ENCODE measurements at places on chromosomes 12 and 14.

- DNase-seq, result no peak
These were observed 254.8 kb downstream of the PRKD1 start for GRCh38 chr14:29672831-29673230.

DNA sequence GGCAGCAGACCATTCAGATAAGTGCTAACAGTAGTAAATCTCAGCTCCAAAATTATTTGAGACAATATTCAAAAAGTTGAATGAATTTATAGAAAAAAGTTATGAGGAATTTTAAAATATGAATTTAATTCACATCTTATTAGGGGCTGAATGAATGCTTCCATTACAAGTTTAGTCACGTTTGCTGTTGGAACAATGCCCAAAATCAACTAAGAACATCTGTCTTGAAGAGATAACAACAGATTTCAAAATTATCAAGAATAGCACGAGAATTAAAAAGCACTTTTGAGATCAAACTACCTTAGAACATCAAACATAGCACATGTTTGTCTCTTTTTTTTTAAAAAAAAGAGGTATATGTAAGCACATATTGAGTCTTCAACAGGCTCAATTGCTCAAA, 115.4 kb upstream of the PPFIA2 start:
- no peak for DNase-seq

DNA sequence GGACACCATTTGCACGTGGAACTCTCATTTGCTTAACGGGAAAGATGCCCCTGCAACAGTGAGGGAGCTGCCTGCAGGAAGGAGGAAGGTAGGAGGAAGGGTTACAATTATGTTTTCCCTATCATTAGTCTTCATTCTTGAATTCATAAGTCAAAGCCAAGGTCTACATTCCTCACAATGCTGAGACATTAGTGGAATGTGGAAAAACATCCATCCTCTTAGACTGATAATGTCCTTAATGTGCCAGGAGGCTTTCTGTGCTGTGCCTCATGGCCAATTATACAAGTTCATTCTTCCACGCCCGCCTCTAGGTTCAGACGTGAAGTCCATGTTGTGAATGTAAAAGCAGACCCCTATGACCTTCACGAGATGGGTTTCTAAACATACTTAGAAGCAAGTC, 1212.4 kb upstream of the TMEM132C start:
- DNase-seq, result no peak

DNA sequence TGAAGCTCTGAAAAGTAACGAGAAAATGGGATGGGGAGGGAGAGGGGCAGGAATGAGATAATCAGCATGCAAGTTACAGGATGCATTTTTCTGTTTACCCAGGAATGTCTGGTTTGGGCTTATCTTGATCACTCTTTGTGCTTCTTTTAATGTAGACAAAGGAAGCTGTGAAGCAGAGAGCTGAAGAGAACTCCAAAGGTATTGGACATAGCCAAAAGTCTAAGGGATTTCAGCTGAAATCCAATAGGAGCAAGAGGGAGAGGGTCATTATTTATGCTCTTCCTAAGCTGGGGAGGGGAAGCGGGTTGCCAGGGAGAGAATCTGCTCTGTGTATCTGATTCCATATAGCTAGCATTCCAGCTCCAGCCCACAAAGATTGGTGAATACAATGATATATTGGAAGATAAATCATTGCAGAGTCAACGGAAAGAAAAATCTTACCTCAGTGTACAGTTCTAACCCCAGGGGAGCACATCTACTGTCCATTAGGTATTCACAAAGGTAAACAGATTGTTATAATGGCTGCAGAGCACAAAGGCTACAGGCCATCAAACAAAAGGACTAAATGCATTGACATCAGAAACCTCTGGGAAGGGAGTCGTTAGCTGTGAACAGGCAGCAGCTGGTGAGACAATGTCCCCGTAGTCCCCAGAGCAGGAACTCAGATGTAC, 61.0 kb upstream of the PELI2 start:
- no peak for DNase-seq

DNA sequence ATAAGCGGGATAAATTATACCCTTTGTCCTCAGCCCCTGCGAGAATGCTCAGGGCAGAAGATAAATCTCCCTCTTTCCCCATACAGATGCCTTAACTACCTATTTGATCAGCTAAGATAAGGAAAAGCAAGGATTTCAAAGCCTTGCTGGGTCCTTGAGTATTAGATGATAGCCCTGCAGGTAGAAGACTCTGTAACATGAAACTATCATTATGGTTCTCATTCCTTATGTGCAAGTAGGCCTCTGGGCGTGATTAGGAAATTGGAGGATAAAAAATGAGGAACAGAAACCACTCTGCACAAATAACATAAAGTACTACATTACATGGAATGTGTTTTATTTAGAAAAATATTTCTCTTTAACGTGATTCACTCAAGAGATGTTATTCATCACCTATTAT, 14.5 kb upstream of the WDR89 start:
- DNase-seq, result peak; percentile 2

DNA sequence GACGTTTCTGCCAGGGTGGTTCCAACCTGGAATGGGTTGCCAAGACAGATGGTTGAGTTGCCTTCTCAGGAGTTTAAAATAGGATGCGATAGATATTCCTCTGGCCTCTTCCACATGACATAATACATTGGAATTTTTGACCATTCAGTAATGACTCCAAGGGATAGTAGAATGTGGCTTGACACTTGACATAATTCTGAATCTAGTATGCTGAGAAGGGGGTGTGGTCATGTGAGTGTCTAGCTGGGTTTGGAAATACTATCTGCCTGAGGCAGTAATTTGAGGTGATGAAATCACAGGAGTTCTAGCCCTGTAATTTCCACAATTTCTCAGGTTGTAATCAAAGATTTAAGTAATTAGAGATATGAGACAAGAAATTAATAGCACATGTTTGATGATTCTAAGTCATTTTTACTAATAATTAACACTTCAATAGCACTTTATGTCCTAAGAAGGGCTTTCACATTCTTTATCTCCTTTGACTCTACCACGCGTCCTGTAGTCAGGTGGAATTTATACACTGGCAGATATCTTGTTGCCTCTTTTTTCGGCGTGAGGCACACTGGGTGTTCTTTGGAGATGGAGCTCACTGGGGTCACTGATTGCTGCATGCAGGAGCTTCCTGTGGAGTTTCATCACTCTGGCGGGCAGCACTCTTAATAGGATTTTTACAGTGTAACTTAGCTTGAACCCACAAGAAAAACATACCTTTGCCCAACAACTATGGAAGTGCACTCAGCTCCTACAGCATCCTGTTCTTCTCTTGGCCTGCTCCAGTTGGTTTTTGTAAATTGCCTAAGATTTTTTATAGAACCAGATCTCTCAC, 3.2 kb upstream of the AMIGO2 start:
- peak; percentile 63 for DNase-seq

- DNase-seq, result no peak
These were observed 24.5 kb upstream of the ULK1 start for GRCh38 chr12:131869871-131870418.

DNA sequence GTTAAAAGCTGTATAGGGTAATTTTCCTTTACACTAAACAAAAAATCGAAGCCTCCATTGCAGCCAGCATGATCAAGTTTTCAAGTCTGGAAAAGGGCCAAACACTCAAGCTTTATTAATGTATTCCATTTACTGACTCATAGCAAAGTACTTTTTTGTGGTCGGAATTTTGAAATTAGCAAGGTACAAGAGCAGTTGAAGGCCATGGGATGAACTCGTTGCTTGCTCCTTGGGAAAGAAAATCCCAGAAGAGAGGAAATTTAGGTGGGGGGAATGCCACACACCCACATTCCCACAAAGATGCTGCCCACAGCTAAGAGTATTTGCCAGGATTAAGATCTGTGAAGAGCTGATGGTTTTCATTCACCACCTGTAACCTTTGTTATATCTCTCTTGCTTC, 333.7 kb downstream of the EGLN3 start:
- DNase-seq, result no peak

DNA sequence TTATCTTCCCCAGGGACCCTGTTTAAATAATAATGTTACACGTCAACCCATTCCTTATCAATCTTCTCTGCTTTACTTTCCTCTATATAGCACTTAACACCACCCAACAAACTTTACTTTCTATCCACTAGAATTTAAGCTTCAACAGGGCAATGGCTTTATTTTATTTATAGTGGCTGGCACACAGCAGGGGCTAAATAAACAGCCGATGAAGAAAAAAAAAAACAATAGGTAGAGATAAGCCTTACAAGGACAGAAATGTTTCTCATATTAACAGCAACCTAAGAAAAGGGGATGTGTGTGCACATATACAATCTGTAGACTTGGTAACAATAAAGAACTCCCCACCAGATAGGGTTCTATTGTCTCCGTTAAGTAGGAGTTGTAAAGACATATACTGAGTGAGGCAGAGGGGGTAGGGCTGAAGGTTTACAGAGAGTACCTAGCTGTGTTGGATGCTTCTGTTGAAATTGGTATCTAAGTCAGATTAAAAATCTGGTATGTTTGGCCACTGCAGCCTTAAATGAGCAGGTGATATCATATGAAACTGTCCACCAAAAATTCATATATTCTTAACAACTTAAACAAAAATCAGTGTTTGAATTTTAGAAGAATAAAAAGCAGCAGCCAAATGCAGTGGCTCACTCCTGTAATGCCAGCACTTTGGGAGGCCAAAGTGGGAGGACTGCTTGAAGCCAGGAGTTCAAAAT, 24.7 kb upstream of the AP4S1 start:
- no peak for DNase-seq

DNA sequence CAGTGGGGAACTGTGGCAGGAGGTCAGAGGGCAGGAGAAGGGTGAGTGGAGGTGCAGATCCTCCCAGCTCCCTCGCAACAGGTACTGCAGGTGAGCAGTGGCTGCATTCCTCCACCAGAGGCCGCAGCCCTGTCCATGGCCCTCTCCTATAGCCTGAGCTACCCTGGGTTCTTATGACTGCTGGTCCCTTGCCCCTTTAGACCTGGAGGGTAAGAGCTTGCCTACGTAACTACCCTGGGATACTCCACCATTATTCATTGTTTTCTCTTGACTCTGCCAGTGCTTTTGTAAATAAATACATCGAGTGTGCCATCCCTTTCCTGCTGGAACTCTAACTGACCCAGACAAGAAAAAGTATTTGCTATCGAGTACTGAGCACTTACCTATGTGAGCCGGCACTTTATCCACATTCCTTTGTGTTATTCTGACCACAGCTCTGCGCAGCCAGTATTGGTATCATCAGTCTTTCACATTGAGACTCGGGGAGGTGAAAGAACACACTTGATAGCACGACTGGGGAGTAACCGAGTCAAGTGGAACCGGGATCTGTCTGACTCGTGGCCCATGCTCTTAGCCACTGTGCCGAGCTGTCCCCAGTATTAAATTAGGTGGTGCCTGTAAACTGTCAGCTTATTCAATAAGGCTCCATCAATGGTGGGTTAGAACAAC, 38.5 kb downstream of the LTBP2 start:
- no peak for DNase-seq

All from AML-193 (cell line).